Activated CD4-positive, alpha-beta memory T cell treated with anti-CD3 and anti-CD28 coated beads for 36 hours (primary cell): ENCODE measurements at places on chromosomes 4 and X. TPM values are rescaled to one million over a fixed set of nuclear protein-coding genes. Genes with fewer than 3 reads are reported as not detected.

DNA sequence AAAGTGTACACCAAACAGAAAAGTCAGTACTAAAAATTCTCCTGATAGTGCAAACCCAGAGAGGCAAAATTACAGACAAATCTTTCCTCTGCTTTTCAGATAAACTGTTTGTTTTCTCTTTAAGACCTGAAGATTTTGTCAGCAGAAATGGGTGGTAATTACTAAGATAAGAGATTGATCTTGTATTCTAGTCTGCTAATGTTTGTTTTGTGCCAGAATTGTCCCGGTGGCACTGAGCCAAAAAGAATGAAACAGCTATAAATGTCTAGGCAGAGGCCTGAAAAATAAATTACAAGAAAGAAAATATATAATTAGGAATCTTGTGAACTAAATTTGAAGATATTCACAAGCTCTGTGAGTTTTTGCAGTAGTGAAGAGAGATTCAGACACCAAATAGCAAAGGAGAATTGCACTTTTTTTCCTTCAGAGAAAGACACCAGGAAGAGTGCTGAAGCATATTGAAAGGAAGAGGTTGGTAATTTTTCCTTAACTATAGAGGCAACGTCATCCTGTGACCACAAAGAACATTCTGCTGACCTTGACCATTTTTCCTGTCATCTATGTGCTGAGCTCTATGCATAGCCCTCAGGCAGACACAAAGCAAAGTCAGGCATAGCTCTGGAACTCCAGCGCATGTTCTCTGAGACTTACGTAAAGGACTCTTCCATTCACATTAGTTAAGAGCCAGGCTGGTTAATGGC, 314.5 kb upstream of the RASGEF1B start:
- no peak for DNase-seq

DNA sequence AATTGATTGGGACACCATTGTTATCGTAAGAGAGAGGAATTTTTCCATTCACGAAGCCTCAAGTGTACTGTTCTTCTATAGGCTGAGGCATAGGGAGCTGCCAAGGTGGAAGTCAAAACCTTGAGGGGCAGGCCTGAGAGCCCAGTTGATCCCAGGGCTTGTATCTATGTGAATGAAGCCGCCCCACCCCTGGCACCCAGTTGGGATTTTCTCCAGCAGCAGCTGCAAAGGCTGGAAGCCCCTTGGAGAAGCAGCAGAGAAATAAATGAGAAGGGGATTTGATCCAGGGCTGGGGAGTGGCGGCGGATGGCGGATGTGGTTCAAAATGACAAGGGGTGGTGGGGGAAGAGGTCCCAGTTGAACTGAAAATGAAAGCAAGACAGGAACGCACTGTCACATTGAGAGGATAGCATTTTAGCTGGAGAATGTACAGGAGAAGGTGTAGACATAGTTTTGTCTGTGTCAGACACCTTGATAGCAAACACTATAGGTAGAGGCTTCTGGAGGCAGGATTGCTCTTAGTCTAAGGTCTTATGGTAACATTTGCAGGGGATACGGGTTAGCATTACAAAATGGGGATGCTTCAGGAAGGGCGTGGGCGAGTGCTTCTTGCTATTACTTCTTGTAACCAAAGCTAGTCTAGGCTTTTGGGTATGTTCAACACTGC, 32.6 kb downstream of the DOCK11 start:
- DNase-seq, result peak; percentile 74

DNA sequence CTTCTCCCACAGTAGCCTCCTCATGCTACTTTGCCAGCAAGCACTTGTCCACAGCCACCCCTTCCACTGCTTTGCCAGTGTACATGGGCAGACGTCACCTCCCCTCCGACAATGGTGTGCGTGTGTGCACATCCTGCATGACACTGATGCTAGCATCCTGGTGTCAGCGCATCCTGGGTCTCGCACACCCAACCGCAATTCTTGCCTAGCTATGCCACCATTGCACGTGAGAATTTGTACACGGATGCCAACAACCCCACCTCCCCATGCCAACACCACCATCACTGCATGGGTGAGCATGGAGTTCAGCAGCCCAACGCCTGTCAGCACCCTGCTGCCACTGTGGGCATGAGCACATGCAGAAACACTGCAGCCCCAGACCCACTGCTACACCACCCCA, 550.0 kb downstream of the STPG2 start:
- no peak for DNase-seq

DNA sequence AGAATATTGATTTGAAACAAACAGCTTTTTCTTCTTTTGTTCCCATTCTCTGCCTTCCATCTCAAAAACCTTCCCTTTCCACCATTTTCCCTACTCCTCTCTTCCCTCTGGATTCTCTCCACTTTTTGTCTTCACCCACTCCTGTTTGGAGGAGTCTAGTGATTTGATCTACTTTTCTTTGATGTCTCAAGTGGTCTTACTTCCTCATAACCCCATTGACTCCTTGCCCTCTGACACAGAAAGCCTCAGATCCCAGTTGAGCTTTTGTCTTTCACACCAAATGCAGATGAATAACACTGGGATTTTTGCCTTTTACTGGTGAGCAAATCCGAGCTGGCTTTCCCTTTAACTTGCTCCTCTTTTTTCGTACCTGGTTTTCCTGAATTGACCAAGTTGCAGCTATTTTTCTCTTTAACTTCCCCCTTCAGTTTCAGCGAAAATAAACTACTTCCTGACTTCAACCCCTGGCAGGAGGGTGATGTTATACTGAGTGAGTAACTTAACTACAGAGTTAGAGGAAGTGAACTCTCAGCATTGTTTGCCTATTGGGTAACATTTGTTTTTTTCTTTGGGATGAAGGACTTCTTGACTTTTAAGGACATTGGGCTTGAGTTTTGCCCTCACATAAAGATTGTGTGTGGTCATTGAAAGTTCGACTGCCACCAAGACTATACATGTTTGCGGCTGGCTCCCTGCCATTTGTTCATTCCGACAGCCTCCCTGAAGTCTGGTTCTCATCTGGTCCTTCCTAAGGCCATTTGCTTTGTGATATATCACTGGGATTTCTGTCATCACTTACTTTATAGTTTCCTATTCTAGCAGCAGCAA, 392.8 kb upstream of the NR3C2 start:
- no peak for DNase-seq

DNA sequence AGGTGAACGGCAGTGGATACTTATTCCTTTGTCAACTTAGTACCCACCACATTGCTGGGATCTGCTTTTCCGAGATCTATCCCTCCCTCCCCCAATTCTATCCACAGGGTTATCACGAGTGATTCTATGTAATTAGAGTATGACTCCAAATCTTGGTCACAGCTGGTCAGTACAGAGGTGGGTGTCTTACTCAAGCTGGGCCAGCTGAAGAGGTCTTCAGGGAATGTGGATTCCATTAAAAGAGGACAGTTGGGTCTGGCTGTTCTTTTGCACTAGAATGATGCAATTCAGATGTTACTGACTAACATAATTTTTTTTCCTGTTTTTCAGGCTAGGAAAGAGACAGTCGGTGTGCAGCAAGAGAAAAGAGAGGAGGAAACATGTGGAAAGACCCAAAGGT, 92.3 kb downstream of the HS3ST1 start:
- DNase-seq, result no peak

GRCh38 chrX:10648614-10649013, 28.2 kb upstream of the MID1 start:
- DNase-seq, result no peak

DNA sequence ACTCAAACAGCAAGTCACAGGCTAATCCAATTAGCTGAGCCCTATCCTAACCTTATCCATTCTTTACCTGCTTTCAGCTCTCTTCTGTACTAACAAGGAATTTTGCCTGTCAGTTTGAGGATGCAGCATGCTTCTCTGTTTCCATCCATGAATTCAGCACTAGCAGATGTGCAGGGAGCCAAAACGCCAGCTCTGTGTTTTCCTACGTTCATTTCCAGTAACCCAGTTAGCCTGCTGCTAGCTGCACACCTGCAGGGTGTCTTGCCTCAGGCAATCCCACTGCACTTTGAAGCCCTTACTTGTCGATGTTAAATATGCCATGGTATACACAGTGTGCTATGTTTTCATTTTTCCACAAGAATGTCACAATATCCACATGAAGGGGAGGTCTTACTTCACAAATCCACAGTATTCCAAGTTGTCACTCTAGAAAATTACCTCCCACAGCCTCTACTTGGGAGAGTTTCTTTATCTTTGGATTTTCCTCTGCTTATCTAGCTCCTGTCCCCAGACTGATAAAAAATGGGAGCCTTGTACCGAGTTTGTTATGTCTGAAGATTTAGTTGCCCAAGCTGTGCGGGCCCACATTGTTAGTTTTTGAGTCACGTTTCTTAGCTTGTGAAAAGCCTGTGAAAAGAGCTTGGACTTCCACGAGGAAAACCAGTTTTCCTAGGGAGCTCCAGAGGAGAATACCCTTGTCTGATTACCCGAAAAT, 127.6 kb upstream of the HHIP start:
- no peak for DNase-seq

DNA sequence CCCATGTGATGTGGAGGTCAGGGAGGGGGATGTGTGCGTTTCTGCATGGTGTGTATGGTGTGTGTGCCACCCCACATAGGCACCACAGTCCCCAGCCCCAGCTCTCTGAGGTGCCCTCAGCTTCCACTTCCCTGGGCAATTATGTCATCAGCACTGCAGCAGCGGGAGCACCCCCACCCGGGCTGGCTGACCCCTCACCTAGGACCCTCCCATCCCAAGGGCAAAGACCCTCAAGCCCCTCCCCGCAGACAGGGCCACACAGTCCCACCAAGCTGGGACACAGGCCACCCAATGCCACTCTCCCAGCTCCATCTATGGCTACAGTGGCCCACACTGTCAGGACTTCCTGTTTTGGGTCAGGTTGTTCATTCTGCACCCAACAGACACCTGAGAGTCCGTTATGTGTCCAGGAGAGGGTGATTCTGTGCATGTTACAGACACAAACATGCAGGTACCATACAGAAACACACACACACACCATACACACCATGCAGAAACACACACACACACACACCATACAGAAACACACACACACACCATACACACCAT, 75.2 kb downstream of the JAKMIP1 start:
- DNase-seq, result no peak

GRCh38 chr4:70718811-70719604, 2.8 kb upstream of the RUFY3 start:
- DNase-seq, result no peak

- DNase-seq, result no peak
These were observed 10.3 kb upstream of the CXCL2 start for GRCh38 chr4:74109116-74109869.

GRCh38 chrX:149720021-149720689, 8.3 kb downstream of the MAGEA11 start:
- no peak for DNase-seq

GRCh38 chr4:145829629-145830395, 108.8 kb downstream of the ZNF827 start:
- peak; percentile 73 for DNase-seq

- no peak for DNase-seq
These were observed 54.4 kb downstream of the KLHL13 start for GRCh38 chrX:118062048-118062789.

DNA sequence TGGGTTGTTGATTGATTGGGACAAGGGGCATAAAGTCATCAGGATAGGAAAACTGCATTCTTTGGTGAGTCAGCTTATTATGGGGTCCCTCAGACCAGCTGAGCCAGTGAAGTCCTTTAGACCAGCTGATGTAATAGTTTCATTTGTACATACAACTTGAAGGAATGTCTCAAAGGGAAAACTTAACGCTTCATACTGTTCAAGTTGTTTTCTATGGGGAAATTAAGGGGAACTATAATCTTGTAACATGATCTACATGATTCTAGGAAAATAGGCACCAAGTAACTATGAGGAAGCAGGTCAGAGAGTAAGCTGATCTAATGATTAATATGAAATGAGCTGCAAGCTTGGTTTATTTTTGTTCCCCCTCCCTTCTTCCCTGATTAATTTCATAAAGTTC, 175.1 kb upstream of the GRID2 start:
- DNase-seq, result no peak

DNA sequence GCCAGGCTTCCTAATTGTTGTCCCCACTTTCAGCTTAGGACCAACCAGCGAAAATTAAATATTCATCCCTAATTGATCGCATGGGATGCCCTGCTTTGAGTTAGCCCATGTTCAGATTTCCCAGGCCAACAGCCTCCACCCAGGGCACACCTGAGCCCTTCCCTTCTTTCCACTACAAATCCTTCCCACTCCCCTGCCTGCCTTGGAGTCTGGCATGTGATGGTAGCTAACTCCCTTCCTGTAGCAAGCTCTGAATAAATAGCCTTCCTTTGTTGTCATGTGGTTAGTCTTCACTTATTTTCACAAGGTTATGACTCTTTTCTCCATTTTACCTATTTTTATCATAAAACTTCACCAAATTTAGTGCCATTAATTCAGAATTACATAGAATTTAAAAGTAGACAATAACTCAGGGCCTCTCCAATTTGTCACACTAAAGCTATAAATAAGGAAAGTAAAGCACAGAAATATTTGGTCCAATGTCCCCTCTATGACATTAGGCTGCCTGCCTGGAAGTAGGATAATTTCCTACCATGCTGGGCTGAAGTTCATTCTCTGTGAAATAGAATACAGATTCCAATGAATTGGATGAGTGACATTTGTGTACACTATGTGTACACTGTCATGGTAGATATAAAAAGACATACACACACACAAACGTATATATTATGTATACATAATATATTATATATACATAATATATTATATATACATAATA, 166.4 kb upstream of the CPEB2 start:
- no peak for DNase-seq

GRCh38 chr4:101068115-101068514, 279.2 kb downstream of the PPP3CA start:
- no peak for DNase-seq

DNA sequence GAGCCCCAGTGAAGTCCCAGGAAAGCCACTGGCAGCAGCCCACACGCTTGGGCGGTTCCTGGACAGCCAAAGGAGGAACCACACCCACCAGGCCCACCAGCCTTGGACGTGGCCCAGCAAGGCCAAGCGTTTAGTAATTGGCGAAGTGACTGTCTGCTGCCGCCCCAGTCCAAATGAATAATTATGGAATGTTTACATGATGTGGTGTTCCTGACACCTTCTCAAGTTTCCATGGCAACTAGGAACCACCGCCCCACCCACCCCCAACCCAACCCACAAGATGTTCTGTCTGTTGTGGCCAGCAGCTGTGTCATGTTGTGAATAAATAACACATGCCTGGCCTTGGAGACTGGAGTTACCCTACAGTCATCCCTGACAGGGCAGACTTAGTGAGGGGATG, 22.3 kb downstream of the APLN start:
- DNase-seq, result no peak

DNA sequence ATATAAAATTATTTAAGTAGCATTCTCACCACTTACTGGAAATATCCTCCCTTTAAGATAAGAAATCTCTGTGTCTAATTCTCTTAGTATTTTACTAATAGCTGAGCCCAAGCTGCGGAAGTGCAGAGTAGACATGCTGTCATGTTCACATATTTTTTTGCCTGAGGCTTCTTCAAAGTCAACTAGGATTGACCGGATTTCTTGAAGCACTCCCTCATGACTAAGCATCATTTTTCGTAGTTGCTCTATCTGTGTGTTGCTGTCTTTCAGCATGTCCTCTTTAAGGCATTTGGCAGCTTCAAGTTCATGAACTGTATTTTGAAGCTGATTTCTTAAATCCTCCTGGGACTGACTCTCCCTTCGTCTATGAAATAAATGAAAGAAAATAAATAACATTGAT, 36.9 kb downstream of the CCDC158 start:
- no peak for DNase-seq

GRCh38 chr4:53987761-53988171, 76.6 kb downstream of the CHIC2 start:
- no peak for DNase-seq

Gene MMRN1
- not detected for total RNA-seq

Gene XAGE2
- total RNA-seq, result not detected

Gene IBSP
- total RNA-seq, result not detected

Gene GRIA2
- not detected for total RNA-seq

Gene SSX3
- total RNA-seq, result not detected

Gene MAGEA2
- not detected for total RNA-seq

Gene NFKB1
- total RNA-seq, result 133 TPM

Gene DDX53
- not detected for total RNA-seq

Gene PAGE4
- not detected for total RNA-seq
